ENCODE measurements at places on chromosomes 1 and 21.

GRCh38 chr1:39648496-39648895 lies 9.1 kb upstream of the HEYL start:
- H3K27ac ChIP-seq: no peak overlapping the region
- no peak for DNase-seq
- H3K36me3 ChIP-seq: no peaks in the 10 kb centered on the region
- no peaks in the 10 kb centered on the region for H3K27me3 ChIP-seq
- no peak overlapping the region for H3K4me3 ChIP-seq
- peaks cover 43% of the 10 kb centered on the region for H3K4me1 ChIP-seq

- no peak for DNase-seq
- H3K4me3 ChIP-seq: no peak overlapping the region
- no peaks in the 10 kb centered on the region for H3K27me3 ChIP-seq
- H3K4me1 ChIP-seq: no peaks in the 10 kb centered on the region
Observed at GRCh38 chr1:34749992-34750391, 4.9 kb upstream of the GJB5 start.

DNA sequence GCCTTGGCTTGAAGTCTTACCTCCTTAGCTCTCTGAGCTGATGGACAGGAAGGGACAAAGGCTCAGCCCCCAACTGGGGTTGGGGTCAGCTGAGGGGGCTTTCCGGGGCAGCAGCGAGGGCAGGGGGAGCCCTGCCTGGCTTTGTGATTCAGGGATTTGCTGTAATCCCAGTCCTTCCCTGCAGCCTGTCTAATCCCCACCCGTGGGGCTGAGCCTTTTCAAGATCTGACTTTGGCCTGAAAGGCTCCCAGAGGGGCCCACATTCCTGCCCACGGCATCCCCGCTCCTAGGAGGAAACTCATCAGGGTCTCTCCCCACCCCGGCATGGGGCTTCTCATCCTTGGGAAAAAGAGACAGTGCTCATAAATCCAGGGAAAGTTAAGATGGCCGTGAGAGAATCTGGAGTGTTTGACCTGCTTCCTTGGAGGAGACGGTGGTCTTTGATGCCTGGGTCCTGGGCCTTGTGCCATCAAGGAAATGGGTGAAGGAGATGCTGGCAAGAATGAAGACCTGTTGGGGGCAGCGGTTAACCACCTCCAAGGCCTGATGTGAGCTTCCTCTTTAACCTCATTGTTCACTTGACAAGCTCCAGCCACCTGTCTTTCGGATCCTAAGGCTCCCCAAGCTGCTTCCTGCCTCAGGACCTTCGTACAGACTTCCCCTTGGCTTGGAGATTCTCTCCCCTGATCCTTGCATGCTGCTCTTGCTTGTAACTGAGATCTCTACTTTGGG lies 83.1 kb upstream of the WNT4 start:
- no peaks in the 10 kb centered on the region for H3K27me3 ChIP-seq
- no peaks in the 10 kb centered on the region for H3K36me3 ChIP-seq
- H3K27ac ChIP-seq: no peak overlapping the region
- H3K4me1 ChIP-seq: no peaks in the 10 kb centered on the region
- no peak for DNase-seq
- H3K4me3 ChIP-seq: no peak overlapping the region

- no peaks in the 10 kb centered on the region for H3K4me1 ChIP-seq
- no peak for DNase-seq
- H3K36me3 ChIP-seq: no peaks in the 10 kb centered on the region
- no peak overlapping the region for H3K27ac ChIP-seq
Observed at GRCh38 chr1:90782046-90782445, 64.9 kb upstream of the BARHL2 start.

DNA sequence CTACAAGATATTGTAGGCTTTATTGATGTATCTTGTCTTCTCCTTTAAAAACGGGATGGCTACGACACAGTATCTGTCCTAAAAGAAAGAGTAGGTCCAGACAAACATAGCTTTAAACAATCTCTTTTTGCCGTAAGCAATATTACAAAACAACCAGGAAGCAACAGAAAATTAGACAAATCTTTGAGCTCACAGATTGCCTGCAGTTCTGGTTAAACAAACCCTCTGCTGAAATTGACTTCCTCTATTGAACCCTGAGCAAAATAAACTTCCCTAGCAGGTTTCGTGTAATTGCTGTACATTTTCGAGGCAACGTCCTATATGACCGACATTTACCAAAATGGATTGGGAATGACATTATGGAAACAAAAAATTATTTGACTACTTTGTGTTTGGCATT lies 50.6 kb downstream of the CHML start:
- H3K4me1 ChIP-seq: peaks cover 13% of the 10 kb centered on the region
- H3K27me3 ChIP-seq: no peaks in the 10 kb centered on the region
- DNase-seq: no peak
- no peaks in the 10 kb centered on the region for H3K36me3 ChIP-seq
- H3K4me3 ChIP-seq: no peak overlapping the region

DNA sequence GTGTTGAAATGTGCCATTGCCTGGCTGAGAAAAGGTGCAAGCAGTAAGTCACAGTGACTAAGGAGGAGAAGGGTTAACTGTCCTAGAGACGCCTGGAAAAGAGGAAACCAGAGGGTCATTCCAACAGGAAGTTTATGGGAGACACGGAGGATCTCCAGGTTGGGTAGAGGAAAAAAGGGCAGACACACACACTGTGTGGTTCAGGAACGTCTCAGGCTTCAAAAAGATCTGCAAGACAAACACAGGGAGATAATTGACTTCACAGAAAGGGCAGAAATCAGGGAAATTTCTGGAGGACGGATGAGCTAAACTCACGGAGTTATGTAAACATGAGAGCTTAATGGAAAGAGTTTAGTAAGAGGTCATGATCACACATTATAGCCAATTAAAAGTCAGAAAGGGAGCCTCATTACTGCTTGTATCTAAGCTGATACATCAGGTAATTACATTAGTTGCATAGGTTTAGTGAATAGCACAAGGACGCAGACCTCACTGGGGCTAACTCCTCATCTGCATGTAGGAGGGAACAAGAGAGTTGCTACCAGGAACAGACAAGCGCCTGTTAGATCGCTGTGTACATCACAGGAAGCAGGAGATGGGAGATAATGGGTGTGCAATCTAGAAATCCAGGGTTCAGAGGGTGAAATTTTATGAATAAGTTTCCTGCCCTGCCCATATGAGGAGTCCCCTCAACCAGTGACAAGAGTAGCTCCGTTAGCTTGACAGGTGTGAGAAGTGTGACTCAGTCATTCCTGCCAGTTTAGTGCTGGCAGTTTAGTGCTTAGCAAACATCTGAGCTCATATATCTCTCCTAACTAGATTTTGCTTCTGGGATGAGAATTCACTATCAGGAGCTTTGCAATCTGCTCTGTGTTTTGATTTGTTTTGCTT lies 96.6 kb upstream of the TNR start:
- H3K27me3 ChIP-seq: no peaks in the 10 kb centered on the region
- H3K4me1 ChIP-seq: peaks cover 20% of the 10 kb centered on the region
- no peak overlapping the region for H3K4me3 ChIP-seq

- DNase-seq: no peak
- no peak overlapping the region for H3K27ac ChIP-seq
- no peaks in the 10 kb centered on the region for H3K36me3 ChIP-seq
- no peaks in the 10 kb centered on the region for H3K4me1 ChIP-seq
Observed at GRCh38 chr1:9691108-9691445, 39.5 kb downstream of the PIK3CD start.

GRCh38 chr1:207081088-207081487 lies 7.6 kb upstream of the C4BPB start:
- no peaks in the 10 kb centered on the region for H3K27me3 ChIP-seq
- H3K27ac ChIP-seq: no peak overlapping the region
- no peak for DNase-seq

DNA sequence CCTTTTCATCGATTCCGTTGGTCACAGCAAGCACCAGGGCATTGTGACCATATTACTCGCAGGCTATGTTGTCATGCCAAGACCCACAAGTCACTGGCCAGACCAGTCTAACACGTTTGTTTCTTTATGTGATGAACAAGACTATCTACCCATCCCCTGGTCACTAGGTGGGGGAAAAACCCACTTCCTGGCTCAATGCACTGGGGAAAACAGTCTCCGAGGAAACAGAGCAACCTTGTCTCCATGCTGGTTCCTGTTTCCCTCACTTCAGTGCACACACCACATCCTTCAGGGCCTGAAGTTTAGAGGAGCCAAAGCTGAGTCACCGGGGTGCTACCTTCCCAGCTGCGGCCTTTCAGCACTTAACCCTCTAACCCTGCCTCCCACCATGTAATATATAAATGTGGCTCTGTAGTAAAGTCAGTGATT lies 20.9 kb downstream of the ERICH3 start:
- H3K27me3 ChIP-seq: no peaks in the 10 kb centered on the region
- H3K27ac ChIP-seq: peak overlapping the region; percentile 83
- no peaks in the 10 kb centered on the region for H3K36me3 ChIP-seq
- no peak for DNase-seq

GRCh38 chr21:43937891-43938309 lies 72.9 kb downstream of the AGPAT3 start:
- no peak overlapping the region for H3K27ac ChIP-seq
- no peaks in the 10 kb centered on the region for H3K27me3 ChIP-seq
- no peaks in the 10 kb centered on the region for H3K4me1 ChIP-seq
- DNase-seq: no peak
- H3K4me3 ChIP-seq: no peak overlapping the region
- H3K36me3 ChIP-seq: peaks cover 8% of the 10 kb centered on the region

DNA sequence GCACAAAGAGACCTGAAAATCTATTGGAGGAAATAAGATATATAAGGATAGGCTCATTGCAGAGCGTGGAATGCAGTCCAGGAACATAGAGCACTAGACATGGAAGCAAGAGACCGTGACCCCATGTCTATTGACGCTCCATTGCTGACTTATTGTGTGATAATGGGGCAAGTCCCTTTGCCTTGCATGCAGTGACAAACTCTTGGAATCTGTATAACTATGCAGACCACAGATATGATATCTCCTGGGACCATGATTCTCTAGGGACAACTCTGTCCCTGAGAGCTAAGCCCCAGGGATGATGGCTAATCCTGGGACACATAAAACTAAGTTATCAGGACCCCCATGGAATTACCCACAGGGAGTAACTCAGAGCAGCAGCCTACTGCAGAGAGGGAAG lies 73.1 kb upstream of the PRDX6 start:
- no peak for DNase-seq
- H3K27me3 ChIP-seq: no peaks in the 10 kb centered on the region
- H3K27ac ChIP-seq: no peak overlapping the region
- no peaks in the 10 kb centered on the region for H3K36me3 ChIP-seq
- no peaks in the 10 kb centered on the region for H3K4me1 ChIP-seq

GRCh38 chr21:32347977-32348376 lies 44.8 kb downstream of the URB1 start:
- no peak for DNase-seq
- H3K36me3 ChIP-seq: peaks cover 97% of the 10 kb centered on the region
- H3K27me3 ChIP-seq: no peaks in the 10 kb centered on the region

DNA sequence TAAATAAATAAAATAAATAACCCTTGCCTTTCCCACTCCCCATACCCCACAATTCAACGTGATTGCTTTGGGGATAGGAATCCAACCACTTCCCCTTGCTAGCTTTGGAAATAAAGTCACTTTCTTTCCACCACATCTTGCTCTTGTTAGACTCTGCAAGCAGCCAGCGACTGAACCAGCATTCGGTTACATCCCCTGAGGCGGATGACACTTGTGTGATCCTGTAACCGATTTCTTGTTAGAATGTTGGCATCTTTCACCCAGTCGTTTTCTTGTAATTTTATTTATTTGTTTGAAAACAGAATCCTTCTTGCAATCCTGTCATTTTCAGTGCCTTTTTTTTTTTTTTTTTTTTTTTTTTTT lies 1.6 kb upstream of the IFNGR2 start:
- no peak overlapping the region for H3K4me3 ChIP-seq
- H3K27me3 ChIP-seq: no peaks in the 10 kb centered on the region
- no peaks in the 10 kb centered on the region for H3K36me3 ChIP-seq
- H3K4me1 ChIP-seq: peaks cover 7% of the 10 kb centered on the region
- H3K27ac ChIP-seq: peak overlapping the region; percentile 78

- H3K4me3 ChIP-seq: no peak overlapping the region
- H3K27ac ChIP-seq: no peak overlapping the region
Observed at GRCh38 chr1:16628361-16629111, 15.2 kb upstream of the NBPF1 start.

Data from SK-N-SH (cell line).